ENCODE measurements at places on chromosomes 11 and 22.

DNA sequence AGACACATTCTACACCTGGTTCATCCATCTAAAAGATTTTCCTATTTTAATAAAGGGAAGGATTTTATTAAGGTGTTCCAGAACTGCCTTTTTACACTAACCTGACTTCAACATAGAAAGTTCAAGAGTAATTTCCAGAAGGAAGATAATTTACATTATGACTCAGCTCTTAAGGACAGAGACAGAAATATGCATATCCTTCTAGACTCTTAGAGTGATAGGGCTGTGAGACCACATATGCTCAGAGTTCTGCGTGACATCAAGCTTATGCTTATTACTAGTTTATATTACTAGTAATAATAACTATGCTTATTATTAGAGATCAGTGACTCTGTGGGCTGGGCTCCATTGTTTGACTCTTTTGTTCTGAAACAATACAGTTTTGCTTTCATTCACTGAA, 4.6 kb downstream of the PDGFD start:
- DNase-seq: no peak

DNA sequence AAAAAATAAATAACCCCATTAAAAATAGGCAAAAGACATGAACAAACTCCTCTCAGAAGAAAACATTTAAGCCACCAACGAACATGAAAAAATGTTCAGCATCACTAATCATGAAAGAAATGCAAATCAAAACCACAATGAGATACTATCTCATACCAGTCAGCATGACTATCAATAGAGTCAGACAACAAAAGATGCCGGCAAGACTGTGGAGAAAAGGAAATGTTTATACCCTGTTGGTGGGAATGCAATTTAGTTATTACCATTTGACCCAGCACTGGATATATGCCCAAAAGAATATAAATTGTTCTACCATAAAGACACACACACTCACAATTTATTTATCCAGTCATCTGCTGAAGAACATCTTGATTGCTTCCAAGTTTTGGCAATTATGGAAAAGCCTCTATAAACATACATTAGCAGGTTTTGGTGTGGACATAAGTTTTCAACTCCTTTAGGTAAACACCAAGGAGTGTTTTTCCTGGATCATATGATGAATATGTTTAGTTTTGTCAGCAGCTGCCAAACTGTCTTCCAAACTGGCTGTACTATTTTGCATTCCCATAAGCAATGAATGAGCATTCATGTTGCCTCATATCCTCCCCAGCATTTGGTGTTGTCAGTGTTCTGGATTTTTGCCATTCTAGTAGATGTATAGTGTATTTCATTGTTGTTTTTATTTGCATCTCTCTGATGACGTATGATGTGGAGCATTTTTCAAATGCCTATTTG, 28.0 kb downstream of the OR8D1 start:
- peak; percentile 94 for DNase-seq

- DNase-seq: no peak
Measured at GRCh38 chr11:20661445-20661844, 7.9 kb upstream of the NELL1 start.

DNA sequence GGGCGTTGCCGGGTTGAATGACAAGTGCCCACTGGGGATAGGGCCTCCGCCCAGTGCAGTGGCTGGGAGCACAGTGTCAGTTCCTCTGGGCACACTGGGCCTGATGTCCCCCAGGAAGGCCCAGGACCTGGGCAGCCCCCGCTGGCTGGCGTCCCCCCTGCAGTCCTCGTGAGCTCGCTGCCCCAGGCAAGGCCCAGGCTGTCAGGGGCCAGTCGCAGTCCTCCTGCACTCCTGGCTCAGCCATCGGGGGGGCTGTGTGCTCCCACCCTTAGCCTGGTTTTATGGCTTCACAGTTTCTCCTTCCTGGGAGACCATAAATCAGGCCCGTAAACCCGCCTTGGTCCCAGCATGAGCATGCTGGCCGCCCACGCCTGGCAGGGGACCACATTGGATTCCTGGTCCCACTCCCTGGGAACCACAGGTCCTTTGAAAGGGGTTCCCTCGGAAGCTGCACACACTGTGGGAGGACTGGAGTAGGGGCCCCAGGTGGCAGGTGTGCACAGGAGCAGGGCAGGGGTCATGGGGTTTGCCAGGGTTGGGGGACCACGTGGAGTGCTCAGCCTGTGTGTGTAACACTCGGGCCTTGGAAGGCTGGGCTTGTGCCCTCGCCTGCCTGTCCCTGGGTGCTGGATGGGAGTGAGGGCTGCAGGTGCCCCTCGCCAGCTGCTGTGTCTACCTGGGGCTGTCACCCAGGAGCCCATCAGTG, 113.6 kb downstream of the KCNQ1OT1 start:
- DNase-seq: no peak

GRCh38 chr11:1565173-1565903, 6.7 kb downstream of the DUSP8 start:
- DNase-seq: no peak

DNA sequence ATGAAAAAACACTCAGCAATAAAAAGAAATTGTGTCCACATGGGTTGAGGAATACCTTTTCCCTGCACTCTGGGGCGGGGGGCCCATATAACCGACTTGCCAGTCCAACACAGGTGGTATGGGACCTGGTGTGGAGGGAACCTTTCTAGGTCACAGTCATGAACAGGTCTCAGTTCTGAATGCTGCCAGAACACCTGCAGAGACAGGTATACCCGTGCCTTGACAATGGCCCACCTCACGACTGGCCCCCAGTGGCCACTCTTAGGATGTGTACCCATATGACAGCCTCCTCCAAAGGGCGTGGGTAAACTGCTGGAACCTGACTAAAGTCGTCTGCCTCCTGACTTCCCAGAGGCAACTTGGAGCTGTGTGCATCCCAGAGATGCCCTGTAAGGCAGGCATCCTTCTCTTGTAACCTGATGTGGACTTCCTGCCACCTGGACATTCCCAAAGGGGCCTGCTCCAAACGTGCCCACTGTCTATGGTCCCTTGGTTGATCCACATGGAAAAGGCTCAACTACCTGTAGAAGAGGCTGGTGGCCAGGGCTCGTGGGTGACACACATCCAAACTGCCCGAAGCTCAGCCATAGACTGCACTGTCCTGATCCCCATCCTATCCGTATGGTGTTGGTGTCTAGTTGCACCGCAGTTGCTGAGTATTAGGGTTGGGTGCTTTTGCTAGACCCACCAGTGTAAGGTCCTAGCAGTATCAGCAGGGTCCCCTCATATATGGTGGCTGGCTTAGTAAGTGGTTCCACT, 859.3 kb downstream of the BRD1 start:
- no peak for DNase-seq

DNA sequence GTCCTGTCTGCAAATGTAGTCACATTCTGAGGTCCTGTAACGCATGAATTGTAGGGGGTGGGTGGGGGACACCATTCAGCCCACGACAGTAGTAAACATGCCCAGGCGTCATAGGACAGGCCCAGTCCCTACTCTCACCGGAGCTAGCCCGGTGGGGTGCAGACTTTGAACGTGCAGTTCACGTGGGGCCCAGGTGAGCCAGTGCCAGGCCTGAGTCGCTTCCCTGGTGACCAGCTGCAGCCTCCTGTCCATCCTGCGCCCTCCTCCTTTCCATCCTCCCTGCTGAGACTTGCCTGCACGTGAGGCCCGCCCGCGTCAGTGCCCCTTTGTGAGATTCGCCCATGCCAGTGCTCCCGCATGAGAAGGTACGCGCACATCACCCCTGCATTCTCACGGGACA, 116.8 kb downstream of the WNT7B start:
- DNase-seq: no peak

GRCh38 chr11:44564670-44565210, 723 bp upstream of the CD82 start:
- peak; percentile 85 for DNase-seq

- DNase-seq: peak; percentile 49
Measured at GRCh38 chr11:111846636-111847035, 24.7 kb downstream of the ALG9 start.

DNA sequence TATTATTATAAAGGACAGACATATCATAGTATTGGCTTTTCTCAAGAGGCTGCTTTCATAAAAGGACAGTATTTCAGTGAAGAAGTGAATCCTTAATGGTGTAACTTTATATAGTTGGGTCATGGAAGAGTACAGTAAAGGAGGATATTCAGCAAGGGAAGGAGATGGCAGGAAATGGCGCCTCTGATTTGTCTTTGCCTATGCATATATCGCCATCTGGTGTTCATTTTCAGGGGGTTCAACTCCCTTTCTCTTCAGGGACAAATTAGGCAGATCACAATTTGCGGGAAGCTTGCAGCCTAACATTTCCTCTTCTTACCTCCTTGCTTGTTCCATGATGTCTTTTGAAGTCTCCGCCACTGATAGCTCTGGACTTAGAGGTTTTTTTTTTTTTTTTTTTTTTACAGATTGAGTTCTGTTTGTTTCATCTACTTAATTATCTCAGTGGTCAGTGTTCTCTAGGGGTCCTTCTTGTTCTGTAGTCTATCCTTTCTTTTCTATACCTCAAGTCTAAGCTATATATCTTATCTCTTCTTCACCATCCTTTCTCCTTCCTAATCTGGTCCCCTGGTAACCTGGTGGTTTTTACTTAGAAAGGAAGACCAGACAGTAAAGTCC, 21.8 kb upstream of the RRM1 start:
- peak; percentile 71 for DNase-seq

DNA sequence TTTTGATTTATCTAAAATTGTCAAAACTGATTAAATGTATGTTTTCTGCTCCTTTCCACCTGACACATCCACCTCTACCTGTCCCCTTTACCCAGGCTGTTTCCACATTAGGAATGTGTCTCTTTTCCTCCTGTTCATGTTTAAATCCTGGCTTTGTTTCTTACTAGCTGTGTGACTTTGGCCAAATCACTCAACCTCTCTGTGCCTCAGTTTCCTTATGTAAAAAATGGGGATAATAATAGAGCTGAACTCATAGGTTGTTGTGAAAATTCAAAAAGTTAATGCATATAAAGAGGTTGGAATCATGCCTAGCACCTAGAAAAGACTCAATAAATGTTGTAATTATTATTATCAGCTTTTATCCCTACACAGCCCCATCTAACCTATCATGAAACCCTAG, 136.8 kb downstream of the NXPE2 start:
- no peak for DNase-seq

DNA sequence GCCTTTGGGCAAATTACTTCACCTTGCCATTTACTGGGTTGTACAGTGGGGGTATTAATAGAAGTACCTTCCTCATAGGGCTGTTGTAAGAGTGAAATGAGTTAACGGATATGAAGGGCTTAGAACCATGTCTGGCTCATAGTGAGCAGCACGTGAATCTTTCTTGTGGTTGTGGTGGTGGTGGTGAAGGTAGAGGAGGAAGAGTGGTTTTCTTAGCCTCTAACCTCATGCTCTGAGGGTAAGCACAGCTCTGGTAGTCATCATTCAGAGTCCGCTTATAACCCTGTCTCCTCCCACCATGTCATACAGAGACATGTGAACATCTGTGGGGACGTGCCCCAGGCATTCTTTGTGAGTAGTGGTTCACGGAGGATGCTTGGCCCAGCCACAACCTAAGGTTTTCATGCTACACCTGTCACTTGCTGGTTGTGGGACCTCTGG, 43.6 kb downstream of the TEAD1 start:
- no peak for DNase-seq

- DNase-seq: no peak
Measured at GRCh38 chr11:7640816-7641215, 32.5 kb downstream of the CYB5R2 start.

GRCh38 chr22:32744176-32744959, 57.1 kb upstream of the TIMP3 start:
- DNase-seq: no peak

DNA sequence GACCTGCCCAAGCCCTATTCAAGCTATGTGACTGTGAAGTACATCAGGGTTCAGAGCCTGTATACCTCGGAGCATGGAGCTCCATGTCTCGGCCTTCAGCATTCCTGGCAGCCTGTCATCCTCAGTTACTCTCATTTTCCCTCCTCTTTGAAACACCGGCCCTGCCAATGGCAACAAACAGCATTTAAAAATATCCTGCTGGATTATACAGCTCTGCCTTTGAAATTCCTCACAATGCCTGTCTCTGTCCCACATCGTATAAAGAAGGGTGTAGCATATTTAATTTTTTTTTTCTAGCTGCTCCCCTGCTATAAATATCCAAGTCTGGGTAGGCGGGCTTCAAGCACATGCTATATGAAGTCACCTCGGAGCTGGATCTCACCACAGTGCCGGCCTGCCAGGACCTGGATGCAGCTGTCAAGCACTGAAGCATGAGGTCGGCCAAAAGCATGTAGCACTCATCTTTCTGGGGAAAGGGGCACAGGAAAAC, 11.8 kb downstream of the ABTB2 start:
- peak; percentile 65 for DNase-seq

- DNase-seq: no peak
Measured at GRCh38 chr11:14775897-14776296, 116.1 kb downstream of the CYP2R1 start.

- no peak for DNase-seq
Measured at GRCh38 chr22:31948002-31948401, 3.7 kb downstream of the YWHAH start.

DNA sequence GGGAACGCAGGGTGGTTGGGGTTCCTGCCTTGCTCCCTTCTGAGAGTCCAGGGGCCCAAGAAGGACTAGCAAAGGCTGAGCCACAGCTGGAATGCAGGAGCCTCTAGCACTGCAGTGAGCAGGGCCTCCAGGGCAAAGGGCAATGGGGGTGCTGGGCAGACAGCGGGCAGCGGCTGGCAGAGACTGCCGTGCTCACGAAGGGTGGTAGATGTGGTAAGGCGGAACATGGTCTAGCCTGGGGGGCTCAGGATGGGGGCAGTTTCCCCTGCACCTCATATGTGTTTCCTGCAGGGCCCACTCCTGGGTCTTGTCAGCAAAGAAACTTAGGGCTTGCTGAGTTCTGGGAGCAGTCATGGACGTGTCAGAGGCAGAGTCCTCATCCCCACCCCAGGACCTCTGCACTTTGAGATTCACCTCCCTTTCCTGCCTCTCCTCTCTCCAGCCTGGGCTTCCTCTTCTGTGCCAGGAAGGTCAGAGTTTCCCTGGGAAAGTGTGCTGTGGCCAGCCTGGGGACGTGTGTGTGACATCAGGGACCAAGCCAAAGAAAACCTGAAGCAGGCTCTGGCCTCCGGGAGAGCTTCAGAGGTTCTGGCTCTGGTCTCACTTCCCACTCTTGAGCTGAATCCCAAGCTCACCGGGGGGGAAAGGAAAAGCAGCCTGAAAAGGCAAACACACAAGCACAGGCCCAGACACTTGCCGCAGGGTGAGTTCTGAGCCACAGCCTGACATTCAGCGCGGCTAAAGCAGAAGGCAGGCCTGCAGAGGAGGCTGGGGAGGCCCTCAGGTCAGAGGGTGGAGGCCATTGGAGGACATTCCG, 4.4 kb downstream of the MOGAT2 start:
- no peak for DNase-seq

DNA sequence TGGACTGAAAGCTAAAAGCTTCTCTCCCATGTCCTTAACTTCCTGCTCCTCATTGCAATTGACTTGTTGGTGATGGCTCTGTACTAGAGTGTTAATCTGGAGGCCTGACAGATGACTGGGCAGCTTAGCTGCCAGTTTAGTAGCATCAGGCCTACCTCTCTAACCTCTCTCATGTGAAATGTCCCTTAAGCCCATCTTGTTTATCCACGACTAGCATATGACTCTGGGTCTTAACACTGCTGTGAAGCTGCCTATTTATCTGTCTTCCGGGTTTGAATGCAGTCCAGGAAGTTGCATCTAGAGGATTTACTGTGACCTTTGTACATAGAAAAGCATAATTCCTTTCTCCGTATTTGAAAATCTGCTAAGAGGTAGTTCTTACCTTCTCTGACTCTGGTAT, 85.3 kb upstream of the HORMAD2 start:
- no peak for DNase-seq

Measured in HCEC 1CT (cell line).